ENCODE measurements at places on chromosomes 12 and 14.

DNA sequence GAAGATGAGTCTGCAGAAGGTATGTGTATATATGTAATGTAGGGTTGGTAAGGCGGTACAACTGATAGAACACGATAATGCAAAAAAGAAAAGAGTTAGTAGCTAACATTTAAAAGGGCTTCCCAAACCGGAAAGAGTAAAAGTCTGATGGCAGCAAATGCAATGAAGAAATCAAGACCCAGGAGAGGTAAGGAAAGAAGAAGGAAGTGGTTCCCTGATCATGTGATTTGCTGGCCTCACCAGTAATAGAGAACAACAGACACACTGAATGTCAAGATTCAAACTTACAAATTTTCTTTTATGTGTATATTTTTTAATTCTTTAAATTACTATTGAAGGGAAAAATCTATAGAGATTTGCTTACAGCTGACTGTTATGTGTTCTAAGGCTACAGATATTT, 18.4 kb downstream of the ZFC3H1 start:
- no peak for DNase-seq

GRCh38 chr12:53743266-53744129, 8.3 kb downstream of the CISTR start:
- peak; percentile 87 for DNase-seq

DNA sequence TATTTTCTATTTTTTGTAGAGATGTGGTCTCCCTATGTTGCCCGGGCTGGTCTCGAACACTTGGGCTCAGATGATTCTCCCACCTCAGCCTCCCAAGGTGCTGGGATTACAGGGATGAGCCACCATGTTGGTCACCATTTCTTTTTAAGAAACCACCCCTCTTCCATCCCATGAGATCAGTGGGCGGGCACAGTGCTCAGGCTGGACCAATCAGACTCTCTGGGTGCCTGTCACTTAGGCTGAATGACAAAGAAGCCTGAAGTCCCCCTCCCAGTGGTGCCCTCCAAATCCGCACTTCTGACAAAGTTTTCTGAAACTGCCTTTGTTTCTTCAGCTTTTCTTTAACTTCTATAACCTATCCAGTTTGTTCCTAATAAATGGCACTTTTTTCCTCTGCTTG, 48.2 kb downstream of the CALM1 start:
- DNase-seq: no peak

DNA sequence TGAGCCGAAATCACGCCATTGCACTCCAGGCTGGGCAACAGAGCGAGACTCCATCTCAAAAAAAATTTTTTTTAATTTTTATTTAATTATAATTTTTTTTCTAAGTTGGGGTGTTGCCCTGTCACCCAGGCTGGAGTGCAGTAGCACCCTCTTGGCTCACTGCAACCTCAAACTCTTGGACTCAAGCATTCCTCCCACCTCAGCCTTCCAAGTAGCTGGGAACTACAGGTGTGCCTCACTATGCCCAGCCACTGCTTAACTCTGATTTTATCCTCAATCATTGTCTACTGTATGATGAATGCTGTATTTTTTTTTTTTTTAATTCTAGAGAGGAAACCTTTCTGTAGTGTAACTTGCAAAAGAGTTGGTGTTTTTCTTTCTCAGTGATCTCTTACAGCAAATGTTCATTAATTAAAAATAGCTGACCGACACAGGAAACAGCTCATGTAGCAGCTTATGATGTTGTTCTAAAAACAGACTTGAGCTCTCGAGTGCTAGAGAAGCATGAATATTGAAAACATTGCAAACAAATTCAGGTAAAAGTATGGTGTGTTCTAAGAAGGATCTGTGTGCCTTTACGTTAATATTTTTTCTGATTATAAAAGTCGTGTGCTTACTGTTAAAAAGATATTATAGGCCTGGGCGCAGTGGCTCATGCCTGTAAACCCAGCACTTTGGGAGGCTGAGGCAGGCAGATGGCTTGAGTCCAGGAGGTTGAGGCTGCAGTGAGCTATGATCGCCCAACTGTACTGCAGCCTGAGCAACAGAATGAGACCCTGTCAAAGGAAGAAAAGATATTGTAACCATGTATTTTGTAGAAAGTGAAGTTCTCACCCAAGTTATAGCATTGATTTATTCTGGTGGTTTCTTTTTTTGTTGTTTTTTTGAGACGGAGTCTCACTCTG, 68.9 kb downstream of the FGD4 start:
- no peak for DNase-seq

- DNase-seq: peak; percentile 30
Observed at GRCh38 chr12:85029456-85029855, 6.6 kb downstream of the TSPAN19 start.

GRCh38 chr12:67827820-67828383, 161.3 kb upstream of the IFNG-AS1 start:
- peak; percentile 88 for DNase-seq

DNA sequence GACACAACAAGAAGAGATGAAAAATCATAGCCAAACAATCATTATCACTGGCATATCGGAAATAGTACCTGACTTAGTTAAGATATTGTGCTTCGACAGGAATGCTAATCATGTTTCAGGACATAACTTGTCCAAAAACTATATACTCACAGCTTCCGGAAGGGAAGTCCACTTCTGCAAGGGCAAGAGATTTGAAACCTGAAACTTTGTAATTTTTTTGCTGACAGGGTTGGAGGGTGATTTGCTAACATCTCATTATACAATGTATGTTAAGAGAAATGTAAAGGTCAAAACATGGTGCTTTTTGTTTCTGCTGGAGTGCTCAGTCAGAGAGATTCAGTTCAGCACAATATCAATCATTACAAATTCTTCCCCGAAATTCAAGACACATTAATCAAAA, 200.3 kb downstream of the CNTN1 start:
- DNase-seq: no peak

- no peak for DNase-seq
Observed at GRCh38 chr14:96627386-96627785, 125.2 kb downstream of the PAPOLA start.

DNA sequence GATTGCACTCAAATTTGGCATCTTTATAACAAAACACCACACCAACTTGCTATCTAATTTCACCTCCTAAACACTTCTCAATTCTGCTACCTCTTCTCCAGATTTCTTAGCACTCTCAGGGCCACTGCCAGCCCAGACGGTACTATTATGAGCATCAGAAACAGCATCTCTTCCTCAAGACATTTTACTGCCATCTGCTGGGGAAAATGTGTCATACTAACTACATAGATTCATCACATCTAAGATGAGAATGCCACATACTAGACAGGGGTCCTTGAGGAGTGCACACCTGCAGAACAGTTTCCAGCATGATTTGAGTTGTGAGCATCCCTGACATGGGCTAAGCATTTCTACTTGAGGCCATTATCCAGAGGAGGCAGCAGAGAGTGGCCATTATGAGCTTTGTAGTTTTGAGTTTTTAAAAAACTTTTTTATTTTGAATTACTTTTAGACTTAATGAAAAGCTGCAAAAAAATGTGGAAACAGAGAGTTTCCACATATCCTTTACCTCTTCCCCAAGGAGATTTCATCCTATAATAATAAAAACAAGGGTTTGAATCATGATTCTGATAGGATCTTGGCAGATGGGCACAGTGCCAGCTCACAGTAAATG, 15.1 kb upstream of the GRIP1 start:
- peak; percentile 67 for DNase-seq

DNA sequence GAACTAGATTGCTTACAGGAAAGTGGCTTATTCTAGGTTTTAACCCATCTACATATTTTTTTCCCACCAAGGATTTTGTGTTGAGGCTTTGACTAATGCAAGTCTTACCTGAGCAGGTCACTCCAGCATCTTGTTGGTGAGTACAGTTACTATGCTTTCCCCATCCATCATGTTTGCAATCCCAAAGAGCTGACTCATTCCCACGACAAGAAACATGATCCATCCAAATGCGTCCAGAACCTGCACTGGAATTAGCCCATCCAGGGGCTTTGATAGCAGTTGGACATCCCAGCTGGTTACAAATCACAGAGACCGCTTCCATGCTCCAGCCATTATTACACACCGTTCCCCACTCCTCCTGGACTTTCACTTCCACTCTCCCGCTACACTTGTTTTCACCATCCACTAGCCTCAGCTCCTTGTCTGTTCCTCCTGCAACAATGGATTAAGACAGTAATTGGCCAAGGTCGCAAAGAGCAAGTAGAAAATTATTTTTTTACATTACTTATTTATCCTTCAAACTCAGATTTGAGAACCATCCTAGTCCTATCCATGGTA, 2.5 kb downstream of the CD163 start:
- DNase-seq: no peak

- DNase-seq: no peak
Observed at GRCh38 chr12:131494741-131495524, 216.0 kb upstream of the SFSWAP start.

DNA sequence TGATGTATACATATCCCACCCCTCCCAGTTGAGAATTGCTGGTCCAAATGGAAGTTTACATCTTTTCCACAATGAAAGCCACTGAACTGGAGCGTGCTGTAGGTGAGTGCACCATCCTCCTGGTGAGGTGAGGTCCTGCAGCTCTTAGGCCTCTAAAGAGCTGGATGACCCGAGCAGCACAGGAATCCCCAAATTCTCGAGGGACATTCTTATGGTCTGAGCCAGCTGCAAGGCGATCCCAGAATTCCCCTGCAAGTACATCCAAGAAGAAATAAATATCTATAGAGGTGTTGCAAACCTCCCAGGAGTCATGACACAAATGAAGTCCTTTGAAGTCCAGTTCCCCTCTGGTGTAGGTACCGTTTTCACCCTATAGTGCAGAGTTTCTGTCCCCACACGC, 24.0 kb downstream of the TMEM132C start:
- DNase-seq: no peak

DNA sequence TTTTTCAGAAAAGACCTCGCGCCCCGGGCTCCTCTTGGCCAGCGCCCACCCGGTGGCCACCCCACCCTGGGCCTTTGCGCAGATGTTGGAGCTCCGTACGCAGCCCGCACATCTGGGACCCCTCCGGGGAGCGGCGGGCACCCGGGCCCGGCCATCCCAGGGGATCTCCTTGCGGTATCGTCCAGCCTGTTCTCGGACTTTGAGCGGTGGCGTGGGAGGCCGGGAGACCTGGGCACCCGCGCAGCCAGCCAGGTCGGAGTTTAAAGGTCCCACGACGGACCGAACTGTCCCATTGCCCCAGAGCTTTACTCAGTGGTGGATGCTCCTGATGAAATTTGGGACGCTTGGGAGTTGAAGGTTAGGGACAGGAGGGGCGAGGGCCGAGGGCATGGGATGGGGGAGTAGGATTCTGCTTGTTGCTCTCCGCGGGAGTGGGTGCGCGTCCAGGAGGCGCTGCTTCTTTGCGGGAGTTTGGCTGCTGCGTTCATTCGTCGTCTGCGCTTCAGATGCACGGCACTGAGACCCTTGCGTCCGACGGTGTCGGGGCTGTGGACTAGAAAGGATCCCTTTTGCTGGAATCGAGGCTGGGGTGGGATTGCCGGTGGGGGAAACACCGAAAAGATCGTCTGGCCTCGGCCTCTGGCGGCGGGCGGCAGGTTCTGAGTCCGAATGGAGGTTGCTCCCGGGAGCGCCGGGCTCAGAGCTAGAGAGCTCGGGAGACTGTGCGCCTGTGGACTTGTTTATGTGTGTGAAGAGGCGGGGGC, 1.4 kb downstream of the NTF3 start:
- peak; percentile 48 for DNase-seq

DNA sequence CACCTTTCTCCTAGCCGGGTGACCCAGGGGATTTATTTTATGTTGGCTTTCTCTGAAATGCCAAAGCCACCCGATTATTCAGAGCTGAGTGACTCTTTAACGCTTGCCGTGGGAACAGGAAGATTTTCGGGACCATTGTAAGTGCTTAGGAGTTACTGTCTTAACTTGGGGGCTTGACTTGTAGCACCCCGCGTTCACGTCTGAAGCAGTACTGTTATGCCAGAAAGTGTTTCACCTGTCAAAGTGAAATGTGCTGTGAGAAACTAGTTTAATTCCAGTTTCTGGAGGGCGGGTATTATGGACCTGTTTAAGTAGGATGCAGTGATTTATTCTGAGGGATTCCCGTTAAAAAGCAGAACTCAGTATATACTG, 218 bp downstream of the LYSET start:
- no peak for DNase-seq

GRCh38 chr12:51636986-51637385, 46.0 kb downstream of the SCN8A start:
- no peak for DNase-seq

GRCh38 chr14:57568554-57568953, 74.9 kb upstream of the CCDC198 start:
- DNase-seq: no peak

- DNase-seq: peak; percentile 74
Observed at GRCh38 chr14:77000340-77001270, 27.9 kb downstream of the IRF2BPL start.

- no peak for DNase-seq
Observed at GRCh38 chr12:132169376-132169775, 25.1 kb downstream of the NOC4L start.

- DNase-seq: no peak
Observed at GRCh38 chr14:56121816-56122215, 3.6 kb downstream of the PELI2 start.

DNA sequence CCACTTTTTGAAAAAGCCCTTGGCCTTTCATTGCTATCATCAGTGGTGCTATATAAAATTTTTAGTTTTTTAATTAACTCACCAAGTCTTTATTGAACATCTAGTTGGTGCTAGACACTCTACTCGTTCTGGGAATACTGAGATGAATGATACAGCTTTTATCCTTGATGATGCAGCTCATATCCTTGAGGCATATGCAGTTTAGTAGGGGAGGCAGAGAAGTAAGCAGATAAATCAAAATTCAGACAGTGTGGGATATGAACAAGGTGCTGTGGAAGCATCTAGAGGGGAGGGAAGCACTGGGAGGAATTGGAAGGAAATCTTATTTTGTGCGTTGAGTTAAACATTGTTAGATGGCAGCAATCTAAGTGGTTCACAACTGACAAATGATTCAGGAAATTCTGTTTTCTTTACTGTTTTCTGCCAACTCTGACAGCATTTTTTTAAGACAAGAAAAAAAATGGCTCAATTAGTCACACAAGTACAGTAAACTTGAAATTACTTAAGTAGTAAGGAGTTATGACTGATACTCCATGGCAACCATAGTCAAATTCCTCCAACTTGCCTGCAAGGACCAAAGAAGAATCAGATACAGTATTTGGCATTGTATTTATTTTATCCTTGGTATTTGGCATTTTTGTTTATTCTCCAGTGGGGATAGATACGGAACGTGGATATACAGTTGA, 119.2 kb downstream of the TMTC2 start:
- peak; percentile 21 for DNase-seq

- peak; percentile 99 for DNase-seq
Observed at GRCh38 chr14:74493343-74494261, at the start of gene ISCA2. ISCA2 (plus strand) TSS chr14:74493765; CDS start chr14:74493775, 10 bp downstream.
